Activated naive CD4-positive, alpha-beta T cell treated with anti-CD3 and anti-CD28 coated beads, Interleukin-2, amount 50 U/mL, for 72 hours (primary cell): ENCODE measurements at places on chromosomes 12 and 14.

- DNase-seq = peak; percentile 15
Observed at GRCh38 chr12:96034621-96035282, 635 bp downstream of the LTA4H start.

GRCh38 chr14:96145116-96145864 is 59.3 kb upstream of the BDKRB2 start:
- DNase-seq = no peak

- peak; percentile 42 for DNase-seq
Observed at GRCh38 chr12:55974308-55974730, 441 bp downstream of the RAB5B start.

- DNase-seq = no peak
Observed at GRCh38 chr14:73176685-73177084, 40.4 kb downstream of the PSEN1 start.

DNA sequence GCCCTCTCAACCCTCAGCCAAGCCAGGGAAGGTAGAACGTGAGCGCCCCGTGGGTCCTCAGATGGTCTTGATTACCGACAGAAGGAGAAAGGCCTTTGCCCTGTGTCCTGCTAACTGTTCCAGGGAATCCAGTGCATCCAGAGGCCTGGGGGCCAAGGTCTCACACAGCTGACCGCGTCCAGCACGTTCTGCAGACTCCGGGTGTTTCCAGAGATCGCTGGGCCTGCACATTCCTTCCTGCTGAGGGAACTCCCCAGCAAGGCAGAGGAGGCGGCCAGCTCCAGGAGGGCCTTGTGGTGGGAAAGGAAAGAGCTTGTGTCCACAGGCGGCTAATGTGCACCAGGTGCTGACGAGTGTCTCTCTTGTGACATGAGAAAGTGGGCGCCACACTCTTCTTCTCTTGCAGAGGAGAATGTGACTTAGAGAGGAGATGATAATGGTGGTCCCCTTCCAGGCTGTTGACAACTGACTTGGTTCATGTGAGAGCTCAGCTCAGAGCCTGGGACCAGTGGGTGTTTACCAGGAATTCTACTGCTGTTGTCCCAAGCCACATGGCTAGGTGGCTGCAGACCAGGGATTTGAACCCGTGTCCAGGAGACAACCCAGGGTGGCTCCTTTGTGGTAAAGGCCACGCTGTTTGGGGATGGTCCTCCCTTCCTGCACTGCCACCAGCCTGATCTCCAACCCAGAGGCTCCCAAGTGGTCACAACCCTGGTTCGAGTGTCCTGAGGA is 46.8 kb upstream of the DLK1 start:
- no peak for DNase-seq

GRCh38 chr12:63952995-63953394 is 108.5 kb downstream of the SRGAP1 start:
- no peak for DNase-seq

GRCh38 chr12:14284184-14284722 is 81.2 kb upstream of the ATF7IP start:
- DNase-seq = no peak

DNA sequence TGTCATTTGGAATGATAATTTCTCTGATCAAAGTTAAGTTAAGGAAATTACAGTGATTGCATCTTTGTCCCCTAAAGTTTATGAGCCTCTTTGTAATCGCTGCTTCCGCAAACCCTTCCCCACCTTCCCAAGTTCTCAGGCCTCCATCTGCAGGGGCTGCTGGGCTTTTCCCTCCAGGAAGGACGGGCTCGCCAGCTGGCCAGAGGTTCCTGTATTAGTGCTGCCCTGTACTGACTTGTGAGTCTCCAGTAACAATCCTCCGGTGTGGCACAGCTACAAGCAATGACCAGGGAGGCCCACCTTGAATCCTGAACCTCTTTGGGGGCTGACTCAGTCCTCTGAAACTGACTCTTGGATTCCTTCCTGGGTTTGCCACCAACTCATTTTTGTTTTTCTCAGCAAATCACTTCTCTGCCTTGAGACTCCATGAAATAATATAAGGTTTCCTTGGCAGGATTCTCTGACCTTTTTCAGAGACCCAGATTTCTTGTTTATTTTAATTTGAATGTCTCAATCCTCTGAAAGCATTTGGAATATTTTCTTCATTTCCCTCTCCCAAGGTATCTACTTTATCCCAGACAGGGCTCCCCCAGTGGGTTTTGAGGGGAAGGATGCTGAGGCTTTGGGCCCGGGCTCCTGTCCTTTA is 398.6 kb downstream of the ZFP36L1 start:
- DNase-seq = no peak

- DNase-seq = no peak
Observed at GRCh38 chr12:1984759-1985158, 19.5 kb downstream of the DCP1B start.

- no peak for DNase-seq
Observed at GRCh38 chr14:21880918-21881317, 207.3 kb upstream of the OR4E1 start.
